Left cardiac atrium (tissue), 4 donors: ENCODE measurements at places on chromosomes 4 and X.

DNA sequence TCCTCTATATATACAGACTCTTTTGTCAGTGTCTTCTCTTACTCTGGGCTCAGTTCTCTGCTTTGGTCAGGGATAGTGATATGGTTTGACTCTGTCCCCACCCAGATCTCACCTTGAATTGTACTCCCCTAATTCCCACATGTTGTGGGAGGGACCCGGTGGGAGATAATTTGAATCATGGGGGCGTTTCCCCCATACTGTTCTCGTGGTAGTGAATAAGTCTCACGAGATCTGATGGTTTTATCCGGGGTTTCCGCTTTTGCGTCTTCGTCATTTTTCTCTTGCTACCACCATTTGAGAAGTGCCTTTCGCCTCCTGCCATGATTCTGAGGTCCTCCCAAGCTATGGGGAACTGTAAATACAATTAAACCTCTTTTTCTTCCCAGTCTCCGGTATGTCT, 144.4 kb downstream of the GLUD2 start:
- no peak for DNase-seq

- DNase-seq = no peak
Measured at GRCh38 chr4:155819066-155819465, 47.0 kb downstream of the ASIC5 start.

DNA sequence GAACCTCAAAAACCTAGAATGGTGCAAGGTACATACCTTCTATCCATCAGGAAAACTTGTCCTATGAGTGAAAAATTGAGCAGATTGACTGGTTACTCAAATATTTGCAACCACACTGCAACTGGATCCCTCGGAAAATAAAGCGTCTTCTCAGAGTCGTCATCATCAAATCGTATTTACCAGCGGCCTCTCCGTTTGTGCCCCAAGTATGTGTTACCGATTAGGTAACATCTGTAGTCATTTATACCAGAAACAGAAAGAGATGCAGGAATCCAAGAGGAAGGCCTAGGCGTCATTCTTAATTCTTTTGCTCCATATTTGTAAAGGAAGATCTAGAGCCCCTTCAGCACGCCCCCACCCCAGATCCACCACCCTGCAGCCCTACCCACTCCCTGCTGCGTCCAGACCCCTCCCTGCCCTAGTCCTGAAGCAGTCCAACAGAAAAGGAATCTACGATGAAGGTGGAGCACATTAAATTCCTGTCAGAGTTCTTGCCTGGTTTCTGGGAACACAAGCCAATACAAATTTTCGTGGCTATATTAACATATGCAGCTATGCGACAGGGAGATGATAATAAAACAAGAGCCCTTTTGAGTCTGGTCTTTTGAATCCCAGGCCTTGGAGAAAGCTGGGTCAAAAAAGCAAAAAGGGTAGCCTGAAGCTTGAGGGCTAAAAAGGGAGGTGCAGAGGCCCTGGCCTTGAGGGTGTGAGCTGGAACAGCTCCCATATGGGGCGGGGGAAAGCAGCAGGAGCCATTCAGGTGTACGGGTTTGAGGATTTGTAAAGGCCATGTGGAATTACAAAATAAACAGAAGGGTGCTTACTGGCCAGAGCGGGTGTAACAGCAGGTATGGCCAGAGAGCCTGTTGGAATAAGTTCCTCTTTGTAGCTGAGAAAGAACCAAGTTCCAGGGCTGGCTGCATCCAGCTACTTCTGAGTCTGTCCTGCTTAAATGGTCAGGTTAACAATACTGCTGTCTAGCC, 77.0 kb downstream of the ZNF827 start:
- no peak for DNase-seq

GRCh38 chr4:152267811-152268210, 268.1 kb downstream of the FBXW7 start:
- DNase-seq = no peak

GRCh38 chrX:2691543-2692220, 587 bp downstream of the CD99 start:
- DNase-seq = peak; percentile 73

GRCh38 chr4:26809811-26810210, 50.8 kb upstream of the STIM2 start:
- DNase-seq = no peak

DNA sequence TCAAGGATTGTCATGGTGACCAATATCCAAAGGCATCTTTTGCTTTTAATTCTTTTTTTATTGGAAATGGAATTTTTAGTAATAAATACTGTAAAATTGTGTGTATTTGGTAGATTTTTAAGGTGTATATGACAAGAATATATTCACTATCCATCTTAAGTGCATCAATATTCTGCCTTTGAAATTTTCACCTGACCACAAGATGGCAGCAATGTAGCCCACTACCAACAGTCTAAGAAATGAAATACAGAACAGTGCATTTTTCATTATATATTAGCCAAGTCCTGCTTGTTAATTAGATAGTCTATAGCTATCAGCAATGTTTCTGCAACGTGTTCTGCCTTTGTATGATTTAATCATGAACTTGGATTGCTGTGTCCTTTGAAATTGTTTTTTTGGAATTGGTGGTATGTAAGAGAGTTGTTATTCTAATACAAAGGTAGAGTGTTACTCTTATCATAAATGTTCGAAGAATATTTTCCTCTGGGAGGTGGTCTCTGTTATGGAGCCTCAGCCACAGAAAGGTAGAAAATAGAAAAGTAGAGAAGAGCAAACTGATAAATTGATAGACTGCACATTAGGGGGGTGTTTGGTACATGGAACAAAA, 38.2 kb downstream of the HPGDS start:
- DNase-seq = no peak

GRCh38 chrX:85052205-85052604, 48.5 kb downstream of the APOOL start:
- DNase-seq = no peak

GRCh38 chr4:184787766-184788503, 37.8 kb downstream of the ACSL1 start:
- no peak for DNase-seq

- no peak for DNase-seq
Measured at GRCh38 chr4:28167411-28167810, 1306.8 kb downstream of the STIM2 start.

DNA sequence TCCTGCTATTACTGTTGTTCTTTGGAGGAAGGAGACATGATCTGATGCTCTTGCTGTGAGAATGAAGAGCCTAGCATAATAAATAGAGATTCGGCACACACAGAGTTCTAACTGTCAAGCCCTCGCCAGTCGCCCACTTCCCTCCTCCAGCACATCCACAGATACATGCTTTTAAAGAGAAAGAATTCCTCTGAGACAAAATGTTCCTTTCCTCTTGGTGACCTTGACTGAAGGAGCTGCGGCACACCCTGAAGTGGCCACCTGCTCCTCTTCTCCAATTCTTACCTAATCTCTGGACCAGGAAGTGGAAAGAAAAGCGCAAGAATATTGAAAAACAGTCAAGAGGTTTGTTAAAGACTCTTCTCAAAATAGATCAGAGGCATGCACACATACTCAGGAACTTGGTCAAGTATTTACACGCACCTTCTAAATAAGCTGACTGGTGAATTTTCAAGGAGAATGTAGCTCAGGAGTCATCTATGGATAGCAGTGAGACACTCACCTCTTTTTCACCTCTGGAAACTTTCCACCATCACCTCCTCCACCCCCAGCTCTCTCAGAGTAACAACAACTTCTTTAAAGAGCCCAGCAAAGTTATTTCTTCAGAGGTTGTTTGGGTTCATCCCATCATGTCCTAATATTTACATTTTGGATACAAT, 95.4 kb downstream of the PARM1 start:
- no peak for DNase-seq

DNA sequence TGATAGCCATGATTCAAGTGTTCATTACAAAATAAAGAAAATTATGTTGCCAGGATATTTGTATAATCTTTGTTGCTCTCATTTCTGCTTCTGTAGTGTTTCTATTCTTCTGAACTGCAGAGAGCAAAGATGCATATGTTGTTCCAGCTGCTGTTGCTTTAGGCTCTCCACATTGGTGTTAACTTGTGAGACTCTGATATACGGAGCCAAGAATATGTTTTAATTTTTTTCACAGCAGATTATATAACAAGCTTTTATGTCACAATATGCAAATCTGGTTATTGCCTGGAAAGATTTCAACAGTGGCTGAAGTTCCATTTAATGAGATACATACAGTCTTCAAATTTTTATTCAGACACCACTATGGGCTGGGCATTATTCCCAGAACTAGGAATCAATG, 655.0 kb downstream of the GRXCR1 start:
- no peak for DNase-seq

- DNase-seq = peak; percentile 54
Measured at GRCh38 chr4:10022346-10023049, 1.2 kb upstream of the SLC2A9 start.

- no peak for DNase-seq
Measured at GRCh38 chr4:151459375-151459774, 50.4 kb downstream of the FHIP1A start.

DNA sequence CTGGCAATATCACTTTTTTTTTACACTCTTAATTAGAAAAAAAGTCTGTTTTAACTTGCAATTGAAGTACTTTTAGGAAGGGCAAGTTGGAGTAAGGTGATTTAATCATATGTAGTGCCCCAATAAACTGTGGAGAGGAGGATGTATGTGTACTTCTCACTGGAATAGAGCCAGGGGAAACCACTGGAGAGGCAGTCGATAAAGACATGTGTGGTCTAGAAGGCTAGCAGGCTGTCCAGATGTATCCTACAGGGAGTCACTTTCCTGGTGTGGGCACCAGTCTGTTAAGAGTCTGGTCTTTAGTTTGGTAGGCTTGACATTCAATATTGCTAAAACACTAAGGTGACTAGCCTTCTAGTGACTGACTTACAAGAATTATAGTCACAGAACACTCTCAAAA, 9.6 kb upstream of the SGMS2 start:
- no peak for DNase-seq

- DNase-seq = no peak
Measured at GRCh38 chr4:158133551-158133950, 39.3 kb downstream of the GASK1B start.

GRCh38 chrX:136354201-136354600, 53.4 kb downstream of the ADGRG4 start:
- no peak for DNase-seq

DNA sequence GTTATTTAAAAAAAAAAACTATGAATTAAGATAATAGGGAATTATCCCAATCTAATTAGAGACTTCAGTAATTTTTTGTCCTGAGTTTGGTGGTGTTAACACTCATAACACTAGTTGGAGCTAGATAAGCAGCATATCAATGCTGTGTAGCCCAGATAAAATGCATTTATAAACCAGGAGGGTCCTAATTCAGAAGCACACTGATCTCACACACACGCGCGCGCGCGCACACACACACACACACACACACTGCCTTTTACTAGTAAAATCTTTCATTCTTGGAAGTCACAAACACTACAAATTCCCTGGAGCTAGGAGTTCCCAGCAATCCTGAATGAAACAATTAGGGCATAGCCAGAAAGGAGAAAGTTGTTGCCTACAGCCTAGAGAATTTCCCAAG, 3.2 kb downstream of the UNC5C start:
- DNase-seq = no peak

- DNase-seq = no peak
Measured at GRCh38 chr4:58602731-58603359, 1492.7 kb upstream of the IGFBP7 start.

DNA sequence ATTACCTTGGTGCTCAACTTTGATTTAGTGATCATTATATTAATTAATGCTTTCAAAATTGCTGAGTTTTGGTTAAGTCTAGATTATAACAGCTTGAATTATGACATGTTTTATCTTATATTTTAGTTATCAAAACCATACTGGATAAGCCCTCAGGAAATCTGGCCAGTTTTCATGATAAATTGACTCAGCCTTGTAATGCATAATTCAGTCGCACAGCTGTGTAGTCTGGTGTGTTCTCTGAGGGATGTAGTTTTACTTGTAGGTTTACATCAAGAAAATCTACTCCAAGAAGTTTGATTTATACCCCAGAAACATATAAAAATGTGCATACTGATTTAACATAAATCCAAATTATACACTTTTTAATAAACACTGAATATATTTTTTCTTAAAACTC, 477.5 kb downstream of the SPRY1 start:
- no peak for DNase-seq

DNA sequence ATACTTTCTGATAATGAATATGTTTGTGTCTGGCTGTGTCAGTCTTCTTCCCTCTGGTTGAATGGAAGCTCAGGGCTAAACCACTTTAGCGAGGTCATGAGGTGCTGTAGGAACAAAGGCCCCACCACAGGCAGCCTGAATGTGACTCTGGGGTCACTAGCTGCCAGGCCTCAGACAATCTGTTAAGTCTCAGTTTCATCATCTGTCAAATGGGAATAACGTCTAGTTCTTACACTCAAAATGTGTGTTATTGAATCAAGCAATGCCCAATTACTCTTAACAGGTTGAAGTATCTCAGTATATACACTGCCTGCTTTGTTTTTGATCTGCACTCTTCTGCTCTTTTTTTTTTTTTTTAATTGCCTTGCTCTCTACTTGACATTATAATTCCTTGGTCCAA, 148.6 kb downstream of the STK32B start:
- no peak for DNase-seq

- no peak for DNase-seq
Measured at GRCh38 chr4:70681704-70682103, 6.6 kb upstream of the UTP3 start.

- DNase-seq = no peak
Measured at GRCh38 chrX:57286507-57287251, at the start of gene FAAH2. Gene FAAH2 (plus strand): TSS chrX:57286706. CDS start chrX:57286826, 120 bp downstream.

DNA sequence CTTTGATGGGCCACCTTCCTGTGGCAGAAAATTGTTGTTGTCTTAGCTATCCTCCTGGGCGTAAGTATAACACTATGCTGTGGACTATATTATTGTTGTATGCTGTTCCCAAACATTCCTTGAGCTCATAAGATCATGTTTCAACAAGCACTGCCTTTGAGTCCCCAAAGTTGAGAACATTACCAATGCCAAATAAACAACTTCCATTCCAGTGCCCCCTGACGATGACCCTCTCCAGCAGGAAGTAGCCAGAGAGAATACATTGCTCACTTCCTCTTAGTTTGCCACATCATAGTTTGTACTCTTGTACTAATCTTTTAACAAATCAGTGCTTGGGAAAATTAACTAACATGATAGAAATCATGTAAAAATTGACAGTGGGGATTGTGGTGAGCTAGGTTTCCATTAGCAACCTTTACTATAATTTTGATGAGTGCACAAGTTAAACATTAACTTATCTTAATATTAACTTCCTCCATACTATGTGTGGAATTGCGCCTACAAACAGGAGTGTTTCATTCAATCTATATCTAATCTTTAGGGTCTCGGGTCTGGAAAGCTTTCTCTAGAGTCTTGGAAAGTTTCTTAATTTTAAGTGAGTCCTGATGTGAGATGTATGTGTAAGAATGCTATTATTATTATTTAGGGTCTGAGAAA, 20.3 kb upstream of the DHX15 start:
- no peak for DNase-seq

DNA sequence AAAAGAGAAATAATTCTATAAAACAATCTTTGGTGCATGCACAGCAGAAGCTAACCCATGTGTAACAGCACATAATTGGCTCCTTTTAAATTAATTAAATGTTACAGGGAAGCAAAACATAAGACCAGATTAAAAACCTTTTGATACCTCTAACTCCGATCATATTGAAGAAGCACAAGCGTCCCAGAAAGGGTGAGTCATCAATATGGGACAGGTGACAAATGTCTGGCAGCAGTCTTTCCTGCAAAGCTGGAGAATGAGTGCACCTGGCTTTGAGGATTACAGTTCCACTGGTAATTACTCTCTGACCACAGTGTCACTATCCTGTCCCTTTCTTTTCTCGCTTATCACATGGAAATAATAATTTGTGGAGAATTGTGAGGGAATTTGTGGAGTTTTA, 94.6 kb downstream of the FAM9B start:
- no peak for DNase-seq

- DNase-seq = no peak
Measured at GRCh38 chr4:87075876-87076275, 141.1 kb downstream of the AFF1 start.

GRCh38 chrX:21781525-21781924, 23.6 kb upstream of the SMPX start:
- DNase-seq = no peak
